ENCODE measurements at places on chromosomes 3 and 15.

DNA sequence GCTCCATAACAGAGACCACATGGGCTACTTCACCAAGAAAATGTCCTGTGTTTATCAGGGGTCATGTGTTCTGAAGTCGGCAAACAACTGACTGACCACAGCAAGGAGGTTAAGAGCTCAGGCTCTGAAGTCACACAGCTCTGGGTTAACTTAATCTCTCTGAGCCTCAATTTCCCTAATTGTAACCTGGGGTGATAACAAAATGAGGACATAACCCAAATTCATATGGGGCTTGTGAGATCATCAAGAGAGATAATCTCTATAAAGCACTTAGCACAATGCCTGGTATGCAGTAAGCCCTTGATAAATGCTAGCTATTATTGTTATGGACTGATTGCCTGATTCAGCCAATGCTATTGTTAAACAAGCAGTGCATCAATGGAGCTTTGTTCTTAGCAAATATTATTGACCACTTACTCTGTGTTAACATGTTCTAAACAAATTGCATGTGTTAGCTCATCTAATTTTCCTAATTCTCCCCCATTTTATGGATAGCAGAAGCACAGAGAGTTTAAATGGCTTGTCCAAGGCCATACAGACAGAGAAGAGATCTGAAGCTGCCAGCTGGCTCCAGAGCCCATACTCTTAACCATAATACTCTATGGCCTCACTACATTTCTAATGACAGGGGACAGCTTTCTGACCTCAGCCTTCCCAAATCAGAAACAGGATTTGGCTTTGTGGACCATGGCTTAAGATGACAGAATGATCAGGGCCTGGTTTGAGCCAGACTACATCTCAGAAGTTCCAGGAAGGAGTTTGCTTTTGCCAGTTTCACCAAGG lies 78.3 kb downstream of the SHQ1 start:
- DNase-seq, result no peak

GRCh38 chr3:190118438-190118837 lies 2.3 kb downstream of the P3H2 start:
- DNase-seq, result no peak

GRCh38 chr3:123739754-123740153 lies 144.4 kb downstream of the MYLK start:
- DNase-seq, result no peak

DNA sequence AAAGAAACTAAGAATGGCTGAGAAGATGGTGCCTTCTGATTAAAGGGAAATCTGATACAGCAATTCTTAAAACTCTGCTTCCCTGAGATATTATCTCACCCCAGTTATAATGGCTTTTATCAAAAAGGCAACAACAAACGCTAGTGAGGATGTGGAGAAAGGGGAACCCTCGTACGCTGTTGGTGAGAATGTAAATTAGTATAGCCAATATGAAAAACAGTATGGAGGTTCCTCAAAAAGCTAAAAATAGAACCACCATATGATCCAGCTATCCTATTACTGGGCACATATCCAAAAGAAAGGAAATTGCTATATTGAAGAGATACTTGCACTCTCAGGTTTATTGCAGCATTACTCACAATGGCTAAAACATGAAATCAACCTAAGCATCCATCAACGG lies 65.1 kb downstream of the GOLIM4 start:
- DNase-seq, result no peak

DNA sequence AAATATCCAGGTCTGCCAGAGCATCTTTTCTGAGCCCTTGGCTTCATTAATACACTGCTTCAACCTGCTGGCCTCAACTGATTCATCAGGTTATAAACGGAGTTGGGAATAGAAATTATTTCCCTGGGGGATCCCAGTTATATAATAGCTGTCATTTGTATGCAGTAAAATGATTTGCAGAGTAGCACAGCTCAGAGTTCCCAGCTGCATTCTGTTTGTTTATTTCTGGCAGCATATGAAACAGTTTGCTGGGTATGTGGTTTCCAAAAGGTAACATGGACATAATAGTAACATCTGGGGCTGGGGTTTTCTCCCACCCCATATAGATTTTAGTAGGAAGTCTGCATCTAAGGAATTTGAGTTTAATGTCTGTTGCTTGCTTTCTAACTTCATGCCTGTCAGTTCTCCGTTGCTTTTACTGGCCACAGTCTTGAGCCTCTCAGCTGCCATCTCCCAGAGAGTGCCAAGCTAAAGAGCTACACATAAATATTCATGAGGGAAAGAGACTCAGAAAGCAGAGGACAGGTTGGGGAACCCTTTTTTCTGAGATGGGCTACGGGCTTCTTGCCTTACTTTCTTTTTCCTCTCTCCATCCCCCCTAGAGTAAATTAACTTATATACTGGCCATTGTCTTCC lies 124.6 kb downstream of the TMEM108 start:
- no peak for DNase-seq

DNA sequence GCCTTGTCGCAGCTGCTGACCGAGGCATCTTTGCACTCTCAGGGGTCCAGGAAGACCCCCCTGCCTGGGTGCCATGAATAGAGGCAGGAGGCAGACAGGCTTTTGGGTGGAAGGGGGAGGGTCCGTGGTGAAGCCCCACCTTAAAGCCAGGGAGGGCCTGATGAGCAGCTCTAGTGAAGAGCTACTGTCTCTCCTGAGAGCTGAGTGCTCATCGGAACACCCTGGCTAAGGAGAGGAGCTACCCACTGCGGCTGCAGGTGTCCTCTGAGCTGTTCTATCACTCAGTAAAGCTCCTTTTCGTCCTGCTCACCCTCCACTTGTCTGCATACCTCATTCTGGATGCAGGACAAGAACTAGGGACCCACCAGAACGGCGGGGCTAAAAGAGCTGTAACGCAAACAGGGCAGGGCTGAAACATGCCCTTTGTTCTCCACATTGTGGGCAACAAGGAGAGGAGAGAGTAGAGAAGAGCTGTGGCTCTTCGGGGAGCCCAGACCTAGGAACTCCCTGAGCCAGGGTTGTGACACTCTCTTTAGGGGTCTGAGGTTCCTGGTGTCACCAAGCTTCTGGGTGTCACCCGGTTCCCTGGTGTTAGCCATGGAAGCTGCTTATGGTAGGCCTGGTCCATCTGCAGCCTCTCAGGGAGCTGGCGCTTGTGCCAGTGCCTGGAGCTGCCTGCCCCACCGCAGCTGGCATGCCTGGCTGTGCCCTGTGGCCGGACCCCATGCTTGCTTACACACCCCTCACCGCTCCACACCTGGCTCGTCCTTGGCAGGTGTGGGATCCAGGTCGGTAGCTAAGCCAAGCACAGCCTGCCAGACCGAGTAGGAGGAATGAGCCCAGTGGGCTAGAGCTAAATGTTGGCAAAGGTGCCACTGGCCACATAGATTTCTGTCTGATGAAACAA lies 26.2 kb upstream of the TFG start:
- DNase-seq, result no peak

DNA sequence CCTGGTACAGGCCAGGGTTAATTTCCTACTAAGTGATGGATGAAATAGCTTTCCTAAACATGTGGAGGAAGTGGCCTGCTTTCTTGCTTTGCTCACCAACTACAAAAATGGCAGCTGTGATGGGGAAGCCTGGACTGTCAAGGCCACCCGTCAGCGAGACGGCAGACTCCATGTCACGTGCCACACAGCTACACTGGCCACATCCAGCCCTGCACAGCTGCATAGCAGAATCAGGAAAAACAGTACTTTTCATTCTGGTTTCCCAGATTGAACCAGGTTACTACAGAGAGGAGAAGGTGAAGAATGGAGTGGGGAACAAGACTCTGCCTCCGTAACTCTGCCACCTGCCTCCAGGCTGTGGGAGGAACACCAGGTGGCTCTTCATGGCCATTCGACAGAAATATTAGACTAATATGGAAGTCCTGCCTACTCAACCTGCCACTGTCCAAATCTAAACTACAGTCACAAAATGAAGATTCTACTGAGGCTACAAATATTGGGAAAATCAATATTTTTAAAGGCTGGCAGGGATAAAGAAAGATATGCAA lies 174.3 kb downstream of the MAGI1 start:
- DNase-seq, result no peak

DNA sequence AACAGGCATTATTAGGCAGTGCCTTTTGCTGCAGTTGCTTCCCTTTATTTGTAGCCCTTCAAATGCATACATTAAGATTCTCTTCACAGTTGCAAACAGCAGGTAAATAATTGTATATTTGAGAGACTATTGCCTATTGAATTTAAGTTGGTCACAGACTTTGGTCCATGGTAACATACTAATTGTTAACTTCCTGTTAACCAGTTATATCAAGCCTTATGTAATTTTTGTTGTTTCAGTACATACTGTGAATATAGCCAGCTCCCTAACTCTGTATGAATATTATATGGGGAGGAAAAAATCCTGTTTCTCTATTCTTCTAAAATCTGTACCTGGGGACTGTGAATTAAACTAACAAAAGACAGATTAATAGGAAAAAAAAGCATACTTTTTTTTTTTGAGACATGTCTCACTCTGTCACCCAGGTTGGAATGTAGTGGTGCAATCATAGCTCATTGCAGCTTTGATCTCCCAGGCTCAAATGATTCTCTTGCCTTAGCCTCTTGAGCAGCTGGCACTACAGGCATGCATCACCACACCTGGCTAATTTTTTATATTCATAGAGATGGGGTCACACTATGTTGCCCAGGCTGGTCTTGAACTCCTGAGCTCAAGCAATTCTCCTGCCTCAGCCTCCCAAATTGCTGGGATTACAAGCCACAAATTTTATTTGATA lies 53.2 kb downstream of the CHL1 start:
- DNase-seq, result no peak

DNA sequence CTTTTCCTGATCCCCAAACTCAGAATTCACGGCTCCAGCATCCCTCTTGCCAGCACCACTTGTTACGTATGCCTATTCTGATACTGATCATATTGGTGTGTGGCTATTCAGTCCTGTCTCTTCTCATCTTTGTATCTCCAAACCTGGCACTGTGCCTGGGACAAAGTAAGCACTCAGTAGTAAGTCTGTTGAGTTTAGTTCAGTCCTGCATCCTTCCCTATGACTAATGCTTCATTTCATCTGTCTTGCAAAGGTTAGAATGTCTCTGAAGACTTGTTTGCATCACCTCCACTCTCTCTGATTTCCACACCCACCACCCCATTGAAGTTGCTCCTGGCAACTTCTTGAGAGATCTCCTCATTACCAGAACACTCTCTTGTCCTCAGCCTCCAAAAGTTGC lies 80.3 kb downstream of the HMG20A start:
- no peak for DNase-seq

DNA sequence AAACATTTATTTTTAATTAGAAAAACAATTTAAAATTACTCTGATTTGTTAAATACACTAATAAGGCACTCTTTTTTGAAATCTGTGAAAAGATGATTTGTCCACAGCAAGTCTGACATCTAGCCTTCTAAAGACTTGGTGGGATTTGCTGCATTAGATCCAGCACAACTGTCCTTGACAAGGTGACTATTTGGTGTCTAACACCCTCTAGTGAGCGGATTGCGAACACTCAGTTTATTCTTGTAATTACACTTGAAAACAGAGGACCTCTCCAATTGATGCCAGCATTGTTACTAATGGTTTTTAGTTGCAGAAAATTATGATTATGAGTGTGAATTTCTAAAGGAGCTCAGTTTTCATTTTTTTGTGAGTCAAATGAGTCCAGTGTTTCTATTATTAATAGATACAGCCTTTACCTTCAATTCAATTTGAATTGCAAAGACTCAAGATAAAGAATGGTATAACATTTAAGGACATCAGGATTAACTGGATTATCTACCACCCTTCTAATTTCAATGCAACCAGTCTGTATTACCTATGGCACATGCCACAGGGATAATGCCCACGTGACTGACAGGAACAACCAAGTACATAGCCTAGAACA lies 29.7 kb upstream of the STRIT1 start:
- peak; percentile 84 for DNase-seq

GRCh38 chr3:80060664-80061063 lies 292.9 kb upstream of the ROBO1 start:
- no peak for DNase-seq

- DNase-seq, result no peak
Observed at GRCh38 chr3:71345429-71346040, 238.0 kb downstream of the FOXP1 start.

DNA sequence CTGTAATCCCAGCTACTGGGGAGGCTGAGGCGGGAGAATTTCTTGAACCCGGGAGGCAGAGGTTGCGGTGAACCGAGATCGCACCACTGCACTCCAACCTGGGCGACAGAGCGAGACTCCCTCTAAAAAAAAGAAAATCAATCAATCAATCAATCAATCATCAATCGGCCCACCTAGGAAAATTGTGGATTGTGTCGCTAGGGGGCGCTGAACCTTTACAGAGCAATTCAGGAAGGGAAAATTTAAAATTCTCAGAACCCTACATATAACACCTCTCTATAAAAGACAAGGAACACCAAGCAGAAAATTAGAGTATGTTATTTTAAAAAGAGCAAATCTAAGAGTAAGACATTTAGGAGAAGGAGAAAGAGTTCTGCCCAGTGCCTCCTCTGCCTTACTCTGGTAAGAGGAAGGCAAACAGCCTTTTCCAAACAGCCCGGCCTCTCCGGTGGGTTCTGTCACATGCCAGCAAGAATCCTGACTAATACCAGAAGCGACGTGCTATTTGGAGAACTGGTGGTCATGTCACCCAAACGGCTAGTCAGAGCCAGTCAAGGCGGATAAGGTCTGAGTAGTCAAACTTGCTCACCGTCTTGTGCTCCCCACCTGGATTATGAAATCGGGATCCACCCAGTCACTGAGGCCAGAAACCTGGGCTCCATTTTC lies 22.3 kb upstream of the SMCO1 start:
- DNase-seq, result peak; percentile 34

- DNase-seq, result no peak
Observed at GRCh38 chr3:54217828-54218227, 95.5 kb downstream of the CACNA2D3 start.

- no peak for DNase-seq
Observed at GRCh38 chr3:133937061-133937686, 41.5 kb upstream of the RAB6B start.

DNA sequence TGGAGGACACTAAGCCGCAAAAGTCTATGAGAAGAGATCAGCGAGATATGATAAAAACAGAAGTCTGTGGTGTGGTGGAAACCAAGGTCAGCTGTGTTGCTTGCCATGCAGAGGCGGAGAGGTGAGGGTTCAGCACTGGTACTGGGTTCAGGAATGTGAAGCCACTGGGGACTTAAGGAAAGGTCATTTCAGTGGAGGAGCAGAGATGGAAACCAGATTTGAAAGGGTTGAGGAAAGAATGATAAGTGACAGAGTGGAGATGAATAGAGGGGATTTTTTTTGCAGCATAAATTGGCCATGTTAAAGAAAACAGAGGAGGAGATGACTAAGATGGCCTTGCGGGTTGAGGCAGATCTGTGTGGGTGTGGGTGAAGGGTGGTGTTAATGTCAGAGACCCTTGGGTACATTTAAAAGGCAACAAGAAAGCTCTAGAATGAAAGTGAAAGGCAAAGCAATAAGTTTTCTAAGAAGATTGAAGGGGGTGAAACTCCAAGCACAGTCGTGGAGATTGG lies 265.5 kb downstream of the ADAMTSL3 start:
- peak; percentile 5 for DNase-seq

DNA sequence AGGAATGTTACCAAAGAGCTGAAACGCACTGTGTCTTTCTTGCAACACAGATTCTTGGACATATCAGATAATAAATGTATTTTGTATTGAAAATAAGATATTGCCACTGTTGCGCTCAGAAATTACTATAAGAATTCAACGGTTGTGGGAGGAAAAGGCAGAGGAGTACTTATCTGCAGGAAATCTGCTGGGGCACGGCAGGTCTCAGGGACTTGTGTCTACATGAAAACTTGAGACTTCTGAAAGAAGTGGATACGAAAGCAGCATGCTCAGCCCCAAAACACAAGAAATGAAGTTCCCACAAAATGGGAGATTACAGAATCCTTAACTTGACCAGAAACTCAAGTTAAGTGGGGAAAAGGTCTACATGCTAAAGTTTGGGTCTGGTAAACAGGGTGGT lies 86.5 kb downstream of the IGSF11 start:
- DNase-seq, result no peak

GRCh38 chr3:104832530-104832929 lies 534.2 kb upstream of the ALCAM start:
- no peak for DNase-seq
